IPS DF 6.9 (cell line): ENCODE measurements at places on chromosomes 1 and 21.

GRCh38 chr1:8133657-8134430 is 107.7 kb upstream of the ERRFI1 start:
- DNase-seq: no peak

DNA sequence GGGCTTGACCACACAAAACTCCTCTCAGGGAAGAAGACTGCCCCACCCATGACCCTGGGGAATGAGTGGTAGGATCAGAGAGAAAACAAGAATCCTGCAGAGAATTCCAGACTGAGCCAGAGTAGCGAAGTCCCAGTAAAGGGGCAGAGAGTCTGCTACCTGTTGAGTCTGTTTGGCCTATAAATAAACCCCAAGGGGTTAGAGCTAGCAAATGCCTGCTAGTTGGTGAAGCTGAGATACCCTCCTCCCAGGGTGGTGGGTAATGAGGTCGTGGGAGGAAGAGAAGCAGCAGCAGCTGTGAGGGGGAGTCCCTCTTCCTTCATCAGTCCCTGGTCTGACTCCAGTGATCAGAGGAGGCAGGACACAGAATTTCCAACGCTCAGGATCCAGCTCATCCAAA is 2.5 kb downstream of the TRAF3IP3 start:
- no peak for DNase-seq

DNA sequence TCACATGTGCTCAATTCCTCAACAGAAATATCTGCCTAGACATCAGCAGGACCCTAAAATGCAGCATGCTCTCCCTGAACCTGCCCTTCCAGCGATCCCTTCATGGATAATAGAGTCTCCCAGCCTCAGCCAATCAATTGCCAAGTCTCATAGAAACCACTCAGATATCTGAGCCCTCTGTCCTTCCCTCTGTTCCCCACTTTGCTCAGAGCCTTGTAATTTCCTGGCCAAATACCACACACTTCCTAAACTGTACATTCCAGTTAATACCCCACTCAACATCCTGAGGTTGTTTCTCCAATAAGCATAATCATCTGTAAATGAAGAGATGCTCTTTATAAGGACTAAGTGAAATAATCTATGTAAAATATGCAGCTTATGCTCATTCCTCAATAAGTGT is 59.3 kb upstream of the PTGFRN start:
- DNase-seq: no peak

GRCh38 chr1:202107321-202107761 is 15.4 kb upstream of the GPR37L1 start:
- DNase-seq: no peak

- no peak for DNase-seq
Measured at GRCh38 chr1:212074313-212074712, 38.8 kb downstream of the DTL start.

DNA sequence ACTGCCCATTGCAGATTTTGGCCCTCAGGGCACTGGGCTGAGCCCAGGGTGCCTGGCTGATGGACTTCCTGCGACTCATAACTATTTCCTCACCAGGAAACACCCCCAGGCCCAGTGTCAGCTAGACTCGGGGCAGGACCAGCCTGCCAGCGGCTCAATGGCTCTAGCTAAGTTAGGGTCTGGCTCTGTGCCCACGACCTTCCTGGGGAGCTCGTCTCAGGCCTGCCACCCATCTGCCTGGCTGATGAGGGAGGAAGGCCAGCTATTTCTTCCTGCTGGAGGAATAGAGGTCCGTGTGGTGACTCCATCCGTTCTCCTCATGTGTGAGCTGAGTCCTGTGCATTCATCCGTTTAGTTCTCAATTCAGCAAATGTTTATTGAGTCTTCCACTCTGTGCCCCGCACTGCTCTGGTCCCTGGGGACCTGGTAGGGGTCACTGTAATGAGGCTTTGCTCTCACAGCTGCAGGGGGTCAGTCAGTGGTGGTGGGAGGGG is 44.5 kb downstream of the KIRREL1 start:
- no peak for DNase-seq

GRCh38 chr1:204142032-204142974 is 9.5 kb downstream of the ETNK2 start:
- DNase-seq: no peak

- no peak for DNase-seq
Measured at GRCh38 chr1:38392861-38393260, 346.3 kb upstream of the POU3F1 start.

GRCh38 chr1:245859493-245860114 is 647.5 kb downstream of the SMYD3 start:
- DNase-seq: no peak

DNA sequence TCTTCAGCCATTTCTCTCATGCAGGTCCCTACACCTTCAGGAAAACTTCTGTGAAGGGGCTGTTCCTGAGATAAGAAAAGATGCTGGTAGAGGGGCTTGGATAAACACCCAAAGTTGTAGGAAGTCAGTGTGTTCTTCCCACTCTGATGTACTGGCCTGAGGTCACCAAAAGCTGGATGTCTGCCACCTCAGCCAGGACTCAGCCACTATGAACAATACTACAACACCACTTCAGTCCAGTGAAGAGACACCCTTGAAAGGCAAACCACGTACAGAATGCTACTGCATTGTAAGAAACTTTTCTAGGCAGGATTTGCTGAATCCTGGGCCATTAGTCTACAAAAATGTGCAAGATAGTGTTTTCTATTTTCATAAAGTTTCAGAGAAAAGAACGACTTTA is 2.4 kb downstream of the PTPN14 start:
- DNase-seq: no peak

DNA sequence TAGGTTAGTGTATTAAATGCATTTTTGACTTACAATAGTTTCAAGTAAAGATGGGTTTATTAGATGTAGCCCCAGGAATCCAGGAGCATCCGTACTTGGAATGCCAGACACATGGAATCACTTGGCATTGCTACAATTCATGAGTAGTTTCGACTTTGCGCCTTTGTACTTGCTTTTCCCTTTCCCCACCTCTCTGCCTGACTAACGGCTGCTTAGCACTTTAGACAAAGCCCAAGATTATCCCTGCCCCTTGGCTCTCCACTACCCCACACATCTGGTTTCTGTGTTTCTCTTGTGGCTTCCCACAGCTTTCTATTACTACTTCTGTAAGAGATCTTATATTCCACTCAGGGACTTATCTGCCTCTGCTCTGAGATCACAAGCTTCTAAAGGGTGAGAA is 397.7 kb upstream of the POU3F1 start:
- DNase-seq: no peak

DNA sequence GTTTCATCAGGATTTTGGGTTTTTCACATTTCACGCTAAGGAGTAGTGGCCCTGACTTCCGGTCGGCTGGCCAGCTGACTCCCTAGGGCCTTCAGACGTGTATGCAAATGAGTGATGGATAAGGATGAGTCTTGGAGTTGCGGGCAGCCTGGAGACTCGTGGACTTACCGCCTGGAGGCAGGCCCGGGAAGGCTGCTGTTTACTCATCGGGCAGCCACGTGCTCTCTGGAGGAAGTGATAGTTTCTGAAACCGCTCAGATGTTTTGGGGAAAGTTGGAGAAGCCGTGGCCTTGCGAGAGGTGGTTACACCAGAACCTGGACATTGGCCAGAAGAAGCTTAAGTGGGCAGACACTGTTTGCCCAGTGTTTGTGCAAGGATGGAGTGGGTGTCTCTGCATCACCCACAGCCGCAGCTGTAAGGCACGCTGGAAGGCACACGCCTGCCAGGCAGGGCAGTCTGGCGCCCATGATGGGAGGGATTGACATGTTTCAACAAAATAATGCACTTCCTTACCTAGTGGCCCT is 23.1 kb upstream of the TNFRSF1B start:
- no peak for DNase-seq

- DNase-seq: no peak
Measured at GRCh38 chr1:211320980-211321379, 5.7 kb upstream of the TRAF5 start.

GRCh38 chr1:184556665-184557064 is 169.8 kb downstream of the C1orf21 start:
- DNase-seq: no peak
